ENCODE measurements at places on chromosomes 11 and 22.

GRCh38 chr11:11311169-11311568 is 41.9 kb downstream of the CSNK2A3 start:
- DNase-seq = no peak

DNA sequence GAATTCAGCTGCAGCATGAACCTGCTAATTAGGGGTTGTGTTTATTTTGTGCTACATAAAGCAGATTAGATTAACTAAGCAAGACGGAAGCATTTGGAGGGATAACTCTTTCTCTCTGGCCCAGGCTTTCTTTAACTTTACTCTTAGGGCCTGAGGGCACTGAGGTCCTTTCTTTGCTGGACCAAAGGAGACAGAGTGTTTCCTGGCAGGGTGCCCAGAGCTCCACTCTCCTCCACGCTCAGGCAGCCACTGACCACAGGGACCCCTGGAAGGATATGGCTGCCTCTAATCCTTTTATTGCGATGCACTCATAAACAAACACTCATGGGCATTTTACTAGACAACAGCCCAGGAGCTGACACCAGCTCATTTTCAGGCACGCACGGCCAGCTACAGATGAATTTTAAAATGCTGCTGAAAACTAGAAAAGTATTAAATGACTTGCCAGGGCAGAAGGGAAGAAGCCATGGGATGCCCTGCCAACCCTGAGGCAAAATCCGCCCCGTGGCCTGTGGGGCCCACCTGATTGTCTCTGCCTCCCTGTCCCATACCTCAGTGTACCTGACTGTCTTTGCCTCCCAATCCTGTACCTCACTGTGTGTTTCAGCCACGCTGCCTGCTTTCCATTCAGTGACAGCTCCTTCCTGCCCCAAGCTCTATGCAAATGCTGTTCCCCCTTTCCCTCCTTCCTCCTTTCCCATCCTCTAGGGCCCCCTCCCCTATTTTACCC is 192.6 kb upstream of the NAV2 start:
- DNase-seq = peak; percentile 31

DNA sequence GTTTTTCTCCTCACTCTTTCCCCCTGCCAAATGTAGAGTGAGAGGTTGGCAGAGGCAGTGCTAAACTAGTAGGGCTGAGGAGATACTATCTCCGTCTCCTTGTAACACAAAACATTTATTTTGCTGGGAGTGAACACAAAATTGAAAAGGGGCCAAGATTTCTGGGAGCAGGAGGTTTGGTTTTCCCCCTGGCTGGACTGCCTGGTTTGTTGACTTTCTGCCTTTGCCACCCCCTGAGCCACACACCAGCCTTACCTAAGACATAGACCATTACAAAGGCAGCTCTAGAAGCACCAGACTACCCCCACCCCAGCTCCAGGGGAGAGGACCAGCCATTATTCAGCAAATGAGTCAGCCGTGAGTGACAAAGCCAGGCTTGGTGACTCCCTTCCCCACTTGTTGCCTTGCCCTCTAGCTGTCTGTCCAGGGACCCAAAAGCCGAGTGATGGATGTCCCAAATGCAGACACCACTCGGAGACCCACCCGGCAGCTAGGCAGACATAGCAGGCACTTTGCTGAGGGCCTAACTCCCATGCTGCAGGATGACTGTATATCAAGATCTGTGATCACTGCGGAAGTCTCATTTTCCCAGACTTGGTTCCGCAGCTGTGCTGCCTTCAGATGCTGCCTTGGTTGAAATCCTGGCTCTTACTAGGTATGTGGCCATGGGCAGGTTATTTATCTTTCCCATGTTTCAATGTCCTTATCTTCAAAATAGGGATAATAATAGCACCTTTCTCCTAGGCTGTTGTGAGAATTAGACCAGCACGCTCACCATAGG is 17.7 kb upstream of the CDON start:
- no peak for DNase-seq

DNA sequence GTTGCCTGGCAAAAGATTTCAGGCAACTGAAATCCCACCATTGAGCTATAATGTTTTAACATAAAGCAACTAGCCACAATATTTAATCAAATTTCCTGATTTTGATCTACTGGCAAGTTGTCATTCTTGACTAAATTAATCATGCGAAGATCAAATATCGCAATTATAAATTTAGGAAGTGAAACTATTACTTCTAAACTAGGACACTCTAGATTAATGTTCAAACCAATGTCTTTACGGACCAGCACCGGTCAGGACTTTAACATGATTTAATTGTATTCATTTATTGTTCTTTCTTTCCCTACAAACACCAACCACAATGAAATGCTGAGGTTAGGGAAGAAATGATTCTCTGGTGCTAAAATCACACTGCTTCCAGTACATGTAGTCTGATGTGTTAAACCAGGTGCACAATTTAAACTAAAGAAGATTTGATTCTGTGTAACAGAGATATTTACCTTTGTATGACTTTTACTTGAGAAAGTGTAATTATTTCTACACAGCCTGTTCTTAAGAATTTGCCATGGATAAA is 14.9 kb downstream of the GAS2 start:
- DNase-seq = no peak

DNA sequence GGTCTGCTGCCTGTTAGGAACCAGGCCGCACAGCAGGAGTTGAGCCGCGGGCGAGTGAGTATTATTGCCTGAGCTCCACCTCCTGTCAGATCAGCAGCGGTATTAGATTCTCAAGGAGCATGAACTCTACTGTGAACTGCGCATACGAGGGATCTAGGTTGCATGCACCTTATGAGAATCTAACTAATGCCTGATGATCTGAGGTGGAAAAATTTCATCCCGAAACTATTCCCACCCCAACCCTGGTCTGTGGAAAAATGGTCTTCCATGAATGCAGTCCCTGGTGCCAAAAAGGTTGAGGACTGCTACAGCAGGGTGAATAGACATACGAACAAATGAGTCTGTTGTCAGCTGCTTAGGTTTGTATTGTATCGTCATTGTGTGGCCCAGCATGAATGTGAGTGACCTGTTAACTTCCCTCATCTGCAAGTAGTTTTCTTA is 29.8 kb downstream of the RNF141 start:
- no peak for DNase-seq

DNA sequence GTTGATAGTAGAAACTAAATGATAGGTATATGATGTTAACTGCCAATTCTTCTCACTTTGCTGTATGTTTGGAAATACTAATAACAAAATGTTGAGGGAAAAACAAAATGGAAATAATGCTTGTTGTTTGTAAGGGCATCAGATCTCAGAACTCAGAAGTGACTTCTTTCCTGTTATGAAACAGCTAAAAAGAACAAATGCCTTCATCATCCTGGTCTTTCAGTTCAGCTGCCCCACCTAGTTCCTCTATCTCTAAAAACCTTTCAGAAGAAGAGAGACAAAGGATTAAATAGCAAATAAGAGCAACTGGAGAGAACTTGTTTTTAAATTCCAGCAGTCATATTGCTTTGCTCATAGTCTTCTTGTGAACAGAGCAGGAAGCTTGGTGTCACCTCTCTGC is 345.3 kb upstream of the NCAM1 start:
- no peak for DNase-seq

DNA sequence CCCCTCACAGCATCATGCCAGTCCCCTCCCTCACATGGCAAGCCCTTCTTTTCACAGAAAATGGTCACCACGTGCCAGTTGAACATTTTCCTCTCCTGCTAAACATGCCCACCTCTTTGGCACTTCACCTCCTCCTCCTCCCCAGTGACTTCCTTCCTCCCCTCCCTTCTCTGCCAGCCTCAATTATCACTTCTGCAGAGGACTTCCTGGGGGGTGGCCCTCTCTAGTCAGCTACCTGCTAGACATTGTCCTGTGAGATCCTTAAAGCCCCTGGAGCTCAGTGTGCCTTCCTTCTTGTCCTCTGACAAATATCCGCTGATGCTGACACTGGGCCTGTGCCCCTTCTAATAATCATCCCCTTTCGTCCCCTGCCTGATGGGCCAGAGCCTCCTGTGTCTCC is 43.2 kb upstream of the E2F8 start:
- DNase-seq = no peak

All from EH (cell line).